ENCODE measurements at places on chromosomes 6 and 20. TPM values are rescaled to one million over a fixed set of nuclear protein-coding genes. Genes with fewer than 3 reads are reported as not detected.

Gene SIRPB1
- total RNA-seq = 0.63 TPM

Gene NR2E1
- total RNA-seq = not detected

Gene TNXB
- total RNA-seq = 0.89 TPM

Gene SCRT2
- total RNA-seq = not detected

Gene RAET1L
- total RNA-seq = 0.58 TPM

Gene CCN5
- total RNA-seq = 29.9 TPM

Gene ALDH8A1
- 0.18 TPM for total RNA-seq

Gene PACSIN1
- total RNA-seq = 0.04 TPM

Gene TFAP2A
- 17.3 TPM for total RNA-seq

Gene SFTA2
- not detected for total RNA-seq
